ENCODE measurements at places on chromosomes 13 and 19. TPM values are rescaled to one million over a fixed set of nuclear protein-coding genes. Genes with fewer than 3 reads are reported as not detected.

- H3K4me1 ChIP-seq: no peaks in the 10 kb centered on the region
- no peak overlapping the region for H3K27ac ChIP-seq
- H3K4me3 ChIP-seq: no peak overlapping the region
- no peak for DNase-seq
Measured at GRCh38 chr13:75908141-75908540, 272.0 kb downstream of the LMO7 start.

GRCh38 chr13:23558675-23559536 is 11.3 kb upstream of the TNFRSF19 start:
- H3K4me3 ChIP-seq: no peak overlapping the region
- H3K36me3 ChIP-seq: no peaks in the 10 kb centered on the region
- H3K27me3 ChIP-seq: no peaks in the 10 kb centered on the region
- no peaks in the 10 kb centered on the region for H3K4me1 ChIP-seq

The LILRA1 gene
- 2.1 TPM for total RNA-seq

DNA sequence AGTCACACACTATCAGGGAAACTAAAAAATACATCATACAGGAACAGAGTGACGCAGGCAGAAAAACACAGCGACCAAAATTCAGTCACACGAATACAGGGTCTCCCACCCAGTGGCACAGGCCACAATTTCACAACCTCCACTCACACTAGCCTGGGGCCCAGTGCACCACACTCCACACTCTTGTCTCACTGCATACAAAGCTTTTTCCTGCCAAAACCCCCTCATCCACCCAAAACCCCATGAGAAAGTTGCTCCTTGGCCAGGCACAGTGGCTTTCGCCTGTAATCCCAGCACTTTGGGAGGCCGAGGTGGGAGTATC is 1.2 kb downstream of the S1PR5 start:
- H3K27ac ChIP-seq: no peak overlapping the region
- H3K27me3 ChIP-seq: peaks cover 4% of the 10 kb centered on the region
- H3K36me3 ChIP-seq: no peaks in the 10 kb centered on the region
- no peak for DNase-seq

DNA sequence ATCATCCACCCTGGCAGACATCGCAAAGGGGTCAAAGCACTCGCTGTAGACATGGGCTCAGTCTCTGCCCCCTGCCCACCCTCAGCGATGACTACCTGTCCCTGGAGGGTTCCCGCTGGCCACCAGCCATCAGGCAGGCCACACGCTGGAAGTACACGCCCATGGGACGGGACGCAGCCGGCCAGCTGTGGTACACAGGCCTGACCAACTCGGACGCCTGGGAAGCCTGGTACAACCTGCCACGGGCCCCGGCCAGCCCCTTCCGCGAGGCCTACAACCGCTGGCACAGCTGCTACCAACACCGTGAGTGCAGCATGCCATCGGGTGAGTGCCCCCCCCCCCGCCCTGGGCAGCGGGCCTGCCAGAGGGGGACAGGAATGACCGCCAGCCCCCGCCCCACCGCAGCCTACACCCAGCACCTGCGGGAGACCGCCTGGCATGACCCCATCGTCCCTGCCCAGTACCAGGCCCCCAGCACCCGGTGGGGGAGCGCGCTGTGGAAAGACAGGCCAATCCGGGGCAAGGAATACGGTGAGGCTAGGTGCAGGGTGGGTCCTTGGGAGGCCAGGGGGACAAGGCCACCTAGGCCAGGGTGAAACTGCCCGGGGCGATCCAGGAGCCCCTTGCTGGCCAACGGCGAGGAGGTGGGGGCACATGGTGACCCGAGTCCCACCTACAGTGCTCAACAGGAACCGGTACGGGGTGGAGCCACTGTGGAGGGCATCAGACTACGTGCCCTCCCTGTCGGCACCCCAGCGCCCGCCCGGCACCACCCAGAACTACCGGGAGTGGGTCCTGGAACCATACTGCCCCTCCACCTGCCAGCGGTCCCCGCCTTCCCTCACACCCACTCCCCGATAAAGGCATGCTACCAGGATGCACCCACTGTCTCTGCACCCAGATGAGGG is 4.4 kb downstream of the TEKTIP1 start:
- no peak for DNase-seq
- no peaks in the 10 kb centered on the region for H3K27me3 ChIP-seq
- H3K36me3 ChIP-seq: peaks cover 3% of the 10 kb centered on the region
- H3K27ac ChIP-seq: no peak overlapping the region
- no peaks in the 10 kb centered on the region for H3K4me1 ChIP-seq

DNA sequence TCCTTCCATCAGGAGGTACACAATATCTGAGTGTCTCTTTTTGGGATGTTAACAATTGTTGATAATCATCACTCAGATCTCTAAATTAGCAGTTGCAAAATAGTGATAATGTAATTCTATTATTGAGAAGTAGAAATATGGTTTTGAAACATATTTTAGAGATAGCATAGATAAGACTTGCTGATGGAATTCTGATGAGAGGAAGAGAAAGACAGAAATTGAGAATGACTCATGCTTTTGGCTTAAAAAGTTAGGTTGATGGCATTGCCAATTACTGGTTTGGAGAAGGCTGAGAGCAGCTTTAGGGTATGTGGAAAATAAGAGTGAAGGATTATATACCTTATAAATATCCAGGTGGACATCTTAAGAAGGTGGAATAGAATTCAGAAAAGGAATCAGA is 106.4 kb upstream of the EDNRB start:
- H3K27me3 ChIP-seq: no peaks in the 10 kb centered on the region
- no peak for DNase-seq
- no peaks in the 10 kb centered on the region for H3K4me1 ChIP-seq
- no peak overlapping the region for H3K4me3 ChIP-seq

DNA sequence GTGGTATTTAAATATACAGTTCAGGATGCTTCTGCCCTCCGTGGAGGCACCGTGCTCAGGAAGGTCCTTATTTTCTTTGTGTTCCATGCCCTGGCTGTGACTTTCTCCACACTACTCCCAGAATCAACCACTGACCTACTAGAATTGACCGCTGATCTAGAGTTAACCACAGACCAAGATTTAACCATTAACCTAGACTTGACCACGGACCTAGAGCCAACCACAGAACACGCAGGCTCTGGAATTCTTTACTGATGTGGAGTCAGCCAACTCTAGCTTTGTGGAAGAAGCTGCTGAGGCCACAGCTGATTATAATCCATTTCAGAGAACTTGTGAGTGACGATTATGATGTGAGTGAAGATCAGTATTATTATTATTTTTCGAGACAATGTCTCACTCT is 18.0 kb downstream of the GTF2F2 start:
- no peaks in the 10 kb centered on the region for H3K27me3 ChIP-seq
- DNase-seq: no peak
- H3K4me3 ChIP-seq: no peak overlapping the region

DNA sequence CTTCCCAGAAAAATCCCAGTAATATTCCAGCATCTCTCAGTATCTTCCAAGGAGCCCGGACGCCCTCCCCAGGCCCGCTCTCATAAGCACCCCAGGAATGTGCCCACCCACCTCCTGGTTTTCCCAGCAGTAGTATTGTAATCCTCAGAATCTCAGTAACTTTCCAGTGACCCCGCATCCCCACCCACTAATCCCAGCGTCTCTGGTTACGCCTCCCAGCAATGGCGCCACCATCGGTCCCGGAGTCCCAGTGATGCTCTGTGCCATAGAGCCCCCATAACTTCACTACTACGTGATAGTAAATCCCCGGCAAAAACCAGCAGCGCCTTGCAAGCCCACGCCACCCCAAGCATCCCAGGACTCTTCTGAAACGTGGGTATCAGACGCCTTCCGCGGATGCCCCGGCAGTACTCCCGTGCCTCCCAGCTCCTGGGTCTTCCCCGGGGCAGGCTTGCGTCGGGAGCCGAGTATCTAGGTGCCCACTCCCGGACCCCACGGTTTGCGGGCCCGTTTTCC is 928 bp upstream of the PNPLA6 start:
- H3K36me3 ChIP-seq: peaks cover 18% of the 10 kb centered on the region
- DNase-seq: peak; percentile 51
- no peaks in the 10 kb centered on the region for H3K27me3 ChIP-seq
- H3K27ac ChIP-seq: peak overlapping the region; percentile 84

DNA sequence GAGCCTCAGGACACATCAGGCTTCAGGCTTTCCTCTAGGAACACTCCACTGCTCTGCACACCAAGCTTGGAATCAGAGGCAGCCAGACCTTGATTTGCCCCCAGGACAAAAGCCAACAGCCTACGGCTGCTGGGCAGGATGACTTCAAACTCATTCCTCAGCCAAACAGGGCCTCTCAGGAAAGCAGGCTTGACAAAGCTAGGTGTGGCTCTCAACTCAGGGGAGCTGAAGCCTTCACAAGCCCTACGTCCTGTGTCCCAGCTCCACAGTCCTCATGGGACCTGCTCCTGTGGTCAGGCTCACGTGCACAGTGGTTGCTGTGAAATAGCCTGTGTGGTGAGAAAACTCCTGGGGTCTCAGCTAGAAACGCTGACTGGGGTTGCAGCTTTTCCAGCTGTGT is 398.9 kb upstream of the ZNF507 start:
- H3K27me3 ChIP-seq: no peaks in the 10 kb centered on the region
- no peaks in the 10 kb centered on the region for H3K36me3 ChIP-seq
- no peak overlapping the region for H3K4me3 ChIP-seq
- no peak overlapping the region for H3K27ac ChIP-seq
- no peak for DNase-seq
- no peaks in the 10 kb centered on the region for H3K4me1 ChIP-seq

DNA sequence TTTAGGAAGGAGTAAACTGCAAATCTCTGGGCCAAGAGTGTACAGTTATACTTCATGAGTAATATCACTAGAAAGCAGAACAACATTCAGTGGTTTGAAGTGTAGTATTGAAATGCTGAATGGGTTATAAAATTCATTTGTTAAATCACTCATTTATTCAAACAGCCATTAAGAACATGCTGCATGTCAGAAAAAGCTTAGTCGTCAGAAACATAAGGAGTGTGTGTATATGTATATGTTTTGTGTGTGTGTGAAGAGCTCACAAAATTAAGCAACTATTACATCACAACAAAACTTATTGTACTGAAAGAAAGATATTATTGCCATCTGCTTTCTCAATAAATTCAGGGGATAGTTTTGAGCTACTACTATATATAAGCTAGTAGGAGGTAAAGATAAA is 165.4 kb upstream of the PCDH9 start:
- H3K4me3 ChIP-seq: no peak overlapping the region
- no peak overlapping the region for H3K27ac ChIP-seq
- DNase-seq: no peak
- no peaks in the 10 kb centered on the region for H3K4me1 ChIP-seq
- no peaks in the 10 kb centered on the region for H3K27me3 ChIP-seq

GRCh38 chr19:51219971-51220370 is 4.9 kb upstream of the CD33 start:
- H3K27me3 ChIP-seq: no peaks in the 10 kb centered on the region
- no peaks in the 10 kb centered on the region for H3K4me1 ChIP-seq
- H3K4me3 ChIP-seq: no peak overlapping the region
- H3K36me3 ChIP-seq: no peaks in the 10 kb centered on the region

The SULT2A1 gene
- total RNA-seq: 655 TPM

The C19orf81 gene
- total RNA-seq: not detected

- no peaks in the 10 kb centered on the region for H3K36me3 ChIP-seq
- no peak for DNase-seq
- H3K4me3 ChIP-seq: no peak overlapping the region
- H3K27ac ChIP-seq: no peak overlapping the region
Measured at GRCh38 chr19:28990522-28990921, 222.4 kb downstream of the UQCRFS1 start.

GRCh38 chr13:97018029-97018819 is 23.9 kb upstream of the OXGR1 start:
- no peak overlapping the region for H3K27ac ChIP-seq
- no peak for DNase-seq
- no peak overlapping the region for H3K4me3 ChIP-seq
- H3K4me1 ChIP-seq: no peaks in the 10 kb centered on the region
- H3K27me3 ChIP-seq: no peaks in the 10 kb centered on the region

DNA sequence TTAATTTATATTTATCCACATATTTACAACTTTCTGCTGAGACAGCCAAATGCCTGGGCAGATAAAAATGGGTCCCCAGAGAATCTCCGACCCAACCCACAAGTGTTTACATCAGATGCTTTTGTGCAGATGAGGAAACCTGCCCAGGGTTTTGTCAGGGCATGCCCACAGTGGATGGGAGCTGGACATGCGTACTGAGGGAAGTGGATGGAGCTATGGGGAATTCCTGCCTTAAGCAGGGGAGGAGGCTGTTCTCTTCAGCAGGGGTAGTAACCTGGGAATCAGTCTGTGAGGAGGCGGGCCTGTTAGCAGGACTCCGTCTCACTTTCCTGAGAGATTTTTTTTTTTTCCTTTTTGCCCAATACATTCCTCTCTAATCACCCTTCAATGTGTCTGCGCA is 122.9 kb downstream of the RFC3 start:
- H3K4me1 ChIP-seq: no peaks in the 10 kb centered on the region
- H3K4me3 ChIP-seq: no peak overlapping the region
- H3K27ac ChIP-seq: no peak overlapping the region
- H3K27me3 ChIP-seq: no peaks in the 10 kb centered on the region

GRCh38 chr13:26062853-26063444 is 11.1 kb upstream of the SHISA2 start:
- no peaks in the 10 kb centered on the region for H3K27me3 ChIP-seq
- H3K4me1 ChIP-seq: no peaks in the 10 kb centered on the region
- H3K4me3 ChIP-seq: no peak overlapping the region
- no peak for DNase-seq

DNA sequence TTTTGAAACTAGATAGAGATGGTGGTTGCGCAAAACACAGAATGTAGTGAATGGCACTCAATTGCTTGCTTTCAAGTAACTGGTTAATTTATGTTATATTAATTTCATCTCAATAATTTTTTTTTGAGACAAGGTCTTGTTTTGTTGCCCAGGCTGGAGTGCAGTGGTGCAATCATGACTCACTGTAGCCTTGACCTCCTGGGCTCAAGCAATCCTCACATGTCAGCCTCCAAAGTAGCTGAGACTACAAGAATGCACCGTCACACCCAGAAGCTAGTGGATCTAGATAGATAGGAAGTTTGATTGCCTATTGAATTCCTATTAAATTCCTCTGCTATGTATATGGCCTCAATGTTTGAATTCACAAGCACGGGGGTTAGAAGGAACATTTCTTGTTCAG is 26.4 kb upstream of the ADGRE2 start:
- H3K4me3 ChIP-seq: no peak overlapping the region
- no peak overlapping the region for H3K27ac ChIP-seq
- no peaks in the 10 kb centered on the region for H3K27me3 ChIP-seq
- no peaks in the 10 kb centered on the region for H3K36me3 ChIP-seq
- DNase-seq: no peak

The GPR42 gene
- total RNA-seq: not detected

All from liver (tissue), 10 donors.